ENCODE measurements at places on chromosomes 3 and 15.
A peak's percentile ranks its signal among the peaks of the same experiment; 100 is the strongest.

DNA sequence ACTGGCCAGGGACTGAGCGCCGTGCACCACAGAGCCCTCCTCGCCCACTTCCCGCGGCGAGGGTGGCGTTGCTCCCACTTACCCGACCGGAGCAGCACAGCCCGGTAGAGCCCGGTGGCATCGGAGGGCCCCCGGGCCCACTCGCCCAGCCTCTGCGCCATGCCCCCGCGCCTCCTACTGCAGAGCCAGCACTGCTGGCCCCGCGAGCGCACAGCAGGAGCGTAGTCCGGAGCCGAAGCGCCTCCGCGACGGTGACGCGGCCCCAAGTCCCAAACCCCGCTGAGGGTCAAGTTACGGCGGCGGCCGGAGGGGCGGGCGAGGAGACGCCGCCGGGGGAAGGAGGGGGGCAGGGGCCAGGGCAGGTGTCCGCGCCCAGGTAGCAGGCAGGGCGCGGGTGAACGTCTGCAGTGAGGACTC lies 9.6 kb upstream of the FAM107A start:
- DNase-seq: no peak

DNA sequence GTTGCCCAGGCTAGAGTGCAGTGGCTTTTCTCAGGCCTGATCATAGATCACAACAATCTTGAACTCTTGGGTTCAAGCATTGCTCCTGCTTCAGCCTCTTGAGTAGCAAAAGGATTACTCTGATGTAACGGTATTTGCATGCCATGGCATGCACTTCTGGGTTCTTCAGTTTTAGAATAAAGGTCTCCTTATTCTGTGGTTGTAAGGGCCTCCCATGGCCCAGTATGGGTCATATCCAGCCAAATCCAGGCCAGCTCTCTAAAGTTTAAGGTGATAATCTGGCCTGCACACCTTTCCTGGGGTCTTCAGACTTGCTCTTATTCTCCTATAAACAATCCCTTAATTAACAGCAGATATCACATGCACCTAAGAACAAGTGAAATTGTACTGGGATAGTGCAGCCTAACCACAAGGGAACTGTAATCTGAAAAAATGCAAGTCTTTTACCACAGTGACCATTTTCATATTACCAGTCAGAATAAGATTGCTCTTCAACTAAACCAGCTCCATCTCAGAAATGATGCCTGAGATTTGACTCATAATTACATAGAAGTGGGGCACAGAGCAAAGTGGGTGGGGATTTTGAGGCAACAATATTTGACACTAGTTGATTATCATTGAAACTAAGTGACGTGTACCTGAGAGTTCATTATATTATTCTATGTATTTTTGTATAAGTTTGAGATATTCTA lies 25.4 kb downstream of the COMMD2 start:
- no peak for DNase-seq

- no peak for DNase-seq
Observed at GRCh38 chr3:193021506-193022010, 103.9 kb upstream of the MB21D2 start.

GRCh38 chr15:57735431-57735830 lies 28.9 kb downstream of the POLR2M start:
- DNase-seq: no peak

DNA sequence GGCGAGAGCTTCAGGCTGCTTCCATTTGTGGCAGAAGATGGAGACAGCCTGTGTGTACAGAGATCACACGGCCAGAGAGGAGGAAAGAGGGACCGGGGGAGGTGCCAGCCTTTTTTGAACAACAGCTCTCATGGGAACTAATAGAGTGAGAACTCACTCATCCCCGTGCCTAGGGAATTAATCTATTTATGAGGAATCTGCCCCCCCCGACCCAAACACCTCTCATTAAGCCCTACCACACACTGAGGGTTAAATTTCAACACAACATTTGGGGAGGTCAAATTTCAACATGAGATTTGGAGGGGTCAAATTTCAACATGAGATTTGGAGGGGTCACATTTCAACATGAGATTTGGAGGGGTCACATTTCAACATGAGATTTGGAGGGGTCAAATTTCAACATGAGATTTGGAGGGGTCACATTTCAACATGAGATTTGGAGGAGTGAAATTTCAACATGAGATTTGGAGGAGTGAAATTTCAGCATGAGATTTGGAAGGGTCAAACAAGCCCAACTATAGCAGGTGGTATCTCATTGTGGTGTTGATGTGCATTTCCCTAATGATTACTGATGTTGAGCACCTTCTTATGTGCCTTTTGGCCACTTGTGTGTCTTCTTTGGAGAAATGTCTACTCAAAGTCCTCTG lies 20.6 kb upstream of the RFTN1 start:
- DNase-seq: no peak

- DNase-seq: no peak
Observed at GRCh38 chr3:17442332-17443049, 299.9 kb downstream of the TBC1D5 start.

DNA sequence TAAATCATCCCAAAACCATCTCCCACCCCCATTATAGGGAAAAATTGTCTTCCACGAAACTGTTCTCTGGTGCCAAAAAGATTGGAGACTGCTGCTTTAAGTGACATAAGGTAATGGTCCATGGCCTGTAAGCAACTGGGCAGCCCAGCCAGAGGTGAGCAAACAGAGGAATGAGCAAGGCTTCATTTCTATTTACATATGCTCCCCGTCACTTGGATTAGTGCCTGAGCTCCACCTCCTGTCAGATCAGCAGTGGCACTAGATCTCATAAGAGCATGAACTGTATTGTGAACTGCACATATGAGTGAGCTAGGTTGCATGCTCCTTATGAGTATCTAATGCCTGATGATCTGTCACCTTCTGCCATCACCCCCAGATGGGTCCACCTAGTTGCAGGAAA lies 1159.8 kb upstream of the ALCAM start:
- no peak for DNase-seq

DNA sequence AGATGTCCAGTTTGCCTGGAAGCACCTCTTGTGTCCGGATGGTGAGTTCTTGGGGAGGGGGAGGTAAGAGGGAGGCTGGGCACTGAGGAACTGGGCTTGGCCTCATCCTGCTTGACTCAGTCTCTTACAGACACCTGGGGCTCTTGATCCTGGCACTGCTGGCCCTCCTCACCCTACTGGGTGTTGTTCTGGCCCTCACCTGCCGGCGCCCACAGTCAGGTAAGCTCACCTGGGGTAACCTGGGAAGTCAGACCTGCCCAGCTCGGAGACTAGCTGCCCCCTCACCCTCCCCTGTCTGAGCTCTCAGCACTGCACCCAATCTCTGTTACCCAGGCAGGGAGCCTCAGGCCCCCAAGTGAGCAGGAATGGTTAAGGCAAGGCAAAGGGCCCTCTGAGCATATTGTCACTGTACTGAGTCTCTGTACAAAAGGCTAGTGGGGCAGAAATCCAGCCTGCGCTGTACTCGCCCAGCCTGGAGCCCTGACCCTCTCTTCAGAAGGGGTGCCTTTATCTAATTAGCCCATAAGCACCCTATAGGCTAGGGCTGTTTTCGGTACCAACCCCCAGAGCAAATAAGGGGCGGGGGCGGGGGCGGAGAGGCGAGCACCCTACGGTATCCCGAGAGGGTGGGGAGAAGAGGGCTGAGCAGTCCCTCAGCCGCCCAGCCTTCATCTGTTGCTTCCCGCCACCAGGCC lies 2.2 kb upstream of the IL17RC start:
- DNase-seq: no peak

DNA sequence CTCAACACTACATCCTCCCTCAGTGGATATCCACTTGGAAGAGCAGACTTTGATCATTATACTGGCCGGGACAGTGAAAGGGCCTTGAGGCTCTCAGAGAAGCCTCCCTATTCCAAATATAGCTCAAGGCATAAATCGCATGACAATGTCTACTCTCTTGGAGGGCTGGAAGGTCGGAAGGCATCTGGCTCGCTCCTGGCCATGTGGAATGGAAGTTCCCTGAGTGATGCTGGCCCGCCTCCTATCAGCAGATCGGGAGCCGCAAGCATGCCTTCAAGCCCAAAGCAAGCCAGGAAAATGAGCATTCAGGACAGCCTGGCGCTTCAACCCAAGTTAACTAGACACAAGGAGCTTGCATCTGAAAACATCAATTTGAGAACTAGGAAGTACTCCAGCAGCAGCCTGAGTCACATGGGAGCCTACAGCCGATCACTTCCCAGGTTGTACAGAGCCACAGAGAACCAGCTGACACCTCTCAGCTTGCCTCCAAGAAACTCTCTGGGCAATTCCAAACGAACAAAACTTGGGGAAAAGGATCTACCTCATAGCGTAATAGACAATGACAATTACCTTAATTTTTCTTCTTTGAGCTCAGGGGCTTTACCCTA lies 25.4 kb downstream of the PHLDB2 start:
- DNase-seq: no peak

- no peak for DNase-seq
Observed at GRCh38 chr3:158403013-158403412, 168.0 kb upstream of the MLF1 start.

DNA sequence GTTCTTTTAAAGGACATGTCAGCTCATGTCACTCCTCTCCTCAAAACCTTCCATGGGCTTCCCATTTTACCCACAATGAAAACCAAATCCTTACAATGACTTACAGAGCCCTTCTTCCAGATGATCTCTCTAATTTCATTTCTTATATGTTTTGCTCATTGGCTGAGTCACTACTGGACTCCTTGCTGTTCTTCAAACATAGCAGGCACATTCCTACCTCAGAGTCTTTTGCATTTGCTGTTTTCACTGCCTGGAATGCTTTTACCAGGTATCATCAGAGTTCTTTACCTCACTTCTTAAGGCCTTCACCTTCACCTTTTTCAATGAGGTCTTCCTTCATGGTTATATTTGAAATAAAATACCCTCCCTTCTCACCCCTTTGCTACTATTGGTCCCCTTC lies 57.3 kb downstream of the NECTIN3 start:
- DNase-seq: no peak

DNA sequence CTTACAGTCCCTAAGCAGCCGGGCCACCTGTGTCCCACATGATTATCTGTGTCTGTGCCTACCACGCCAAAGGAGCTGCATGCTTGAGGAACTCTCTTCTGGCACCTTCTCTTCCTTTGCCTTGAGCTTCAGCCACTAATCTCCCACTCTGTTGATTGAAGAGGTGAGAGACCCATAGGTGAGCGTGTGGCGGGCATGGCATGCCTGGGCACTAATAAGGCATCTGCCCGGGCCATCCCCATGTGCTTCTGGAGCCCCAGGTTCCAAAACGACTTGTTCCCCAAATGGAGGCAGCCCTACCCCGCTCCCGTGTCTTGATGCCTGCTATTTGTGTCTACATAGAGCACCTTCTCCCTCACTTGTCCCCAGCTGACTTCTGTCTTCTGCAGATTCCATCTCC lies 13.0 kb downstream of the MCM2 start:
- no peak for DNase-seq

GRCh38 chr3:184825121-184825820 lies 13.3 kb downstream of the VPS8 start:
- DNase-seq: no peak

- DNase-seq: no peak
Observed at GRCh38 chr15:75861750-75862402, 18.6 kb downstream of the UBE2Q2 start.

GRCh38 chr3:46561951-46562350 lies 4.2 kb downstream of the LRRC2 start:
- DNase-seq: no peak

GRCh38 chr3:197019535-197019934 lies 10.1 kb downstream of the MELTF start:
- DNase-seq: no peak

- no peak for DNase-seq
Observed at GRCh38 chr3:124640635-124641306, 89.5 kb upstream of the UMPS start.

DNA sequence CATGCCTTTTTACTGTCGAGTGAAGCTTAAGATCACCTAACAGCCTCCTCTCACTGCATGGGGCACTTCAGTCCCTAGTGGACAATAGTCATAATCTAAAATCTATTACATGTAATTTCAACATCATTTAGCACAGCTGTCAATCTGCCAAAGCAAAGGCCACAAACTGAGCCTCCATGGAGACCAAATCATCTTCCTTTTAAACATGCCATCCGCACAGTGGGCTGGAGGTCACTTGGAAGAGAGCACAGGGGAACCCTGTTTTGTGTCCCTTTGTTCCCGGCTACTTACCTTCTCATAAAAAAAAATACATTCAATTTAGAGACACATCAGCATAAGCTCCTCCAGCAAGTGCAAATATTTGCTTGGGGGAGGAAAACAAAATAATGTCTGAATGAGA lies 167.3 kb downstream of the SQOR start:
- DNase-seq: no peak

DNA sequence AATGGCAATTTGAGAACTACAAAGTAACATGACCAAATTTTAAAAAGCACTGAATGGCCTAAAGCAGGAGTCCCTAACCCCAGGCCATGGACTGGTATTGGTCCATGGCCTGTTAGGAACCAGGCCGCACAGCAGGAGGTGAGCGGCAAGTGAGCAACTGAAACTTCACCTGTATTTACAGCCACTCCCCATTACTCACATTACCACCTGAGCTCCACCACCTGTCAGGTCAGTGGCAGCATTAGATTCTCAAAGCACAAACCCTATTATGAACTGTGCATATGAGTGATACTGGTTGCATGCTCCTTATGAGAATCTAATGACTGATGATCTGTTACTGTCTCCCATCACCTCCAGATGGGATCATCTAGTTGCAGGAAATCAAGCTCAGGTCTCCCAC lies 48.8 kb downstream of the SENP7 start:
- DNase-seq: no peak

DNA sequence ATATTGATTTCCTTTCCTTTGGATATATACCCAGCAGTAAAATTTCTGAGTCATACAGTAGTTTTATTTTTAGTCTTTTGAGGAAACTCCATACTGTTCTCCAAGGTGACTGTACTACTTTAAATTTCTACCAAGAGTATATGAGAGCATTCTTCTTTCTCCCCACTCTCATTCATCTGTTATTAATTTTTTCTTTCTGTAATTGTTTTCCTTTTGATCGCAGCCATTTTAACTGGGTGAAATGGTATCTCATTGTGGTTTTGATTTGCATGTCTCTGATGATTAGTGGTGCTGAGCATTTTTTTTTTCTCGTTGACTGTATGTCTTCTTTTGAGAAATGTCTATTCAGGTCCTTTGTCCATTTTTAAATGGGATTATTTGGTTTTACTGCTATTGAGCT lies 18.3 kb upstream of the VGLL3 start:
- no peak for DNase-seq

- peak; percentile 12 for DNase-seq
Observed at GRCh38 chr3:72347819-72348319, 500.4 kb downstream of the SHQ1 start.

- peak; percentile 12 for DNase-seq
Observed at GRCh38 chr15:80970018-80970657, 19.5 kb downstream of the MESD start.

DNA sequence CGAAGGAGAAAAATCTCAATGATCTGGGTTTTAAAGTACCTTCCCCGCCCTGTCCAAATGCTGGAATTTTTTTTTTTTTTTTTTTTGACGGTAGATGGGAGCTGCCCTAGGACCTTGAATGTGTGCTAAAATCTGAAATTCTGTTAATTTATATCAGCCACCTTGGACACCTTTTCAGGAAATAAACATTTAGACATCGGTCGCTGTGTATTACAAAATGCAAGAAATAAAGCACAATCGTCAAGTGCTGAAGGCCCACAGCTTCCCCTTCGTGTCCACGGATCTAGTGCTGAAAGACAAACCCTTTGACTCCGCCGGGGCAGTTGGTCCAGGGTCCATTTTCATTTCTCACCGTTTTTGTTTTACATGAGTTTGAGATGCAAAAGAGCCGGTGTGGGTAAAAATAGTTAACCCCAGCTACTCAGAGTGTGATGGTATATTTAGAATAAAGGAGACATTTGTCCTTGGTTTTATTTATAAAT lies 90.2 kb upstream of the CHD2 start:
- no peak for DNase-seq

Data from effector memory CD4-positive, alpha-beta T cell (primary cell).